Head of caudate nucleus (tissue), 42 donors: ENCODE measurements at places on chromosomes 11 and 22.

GRCh38 chr11:64558065-64558745 is 32.8 kb upstream of the SLC22A12 start:
- DNase-seq = no peak

DNA sequence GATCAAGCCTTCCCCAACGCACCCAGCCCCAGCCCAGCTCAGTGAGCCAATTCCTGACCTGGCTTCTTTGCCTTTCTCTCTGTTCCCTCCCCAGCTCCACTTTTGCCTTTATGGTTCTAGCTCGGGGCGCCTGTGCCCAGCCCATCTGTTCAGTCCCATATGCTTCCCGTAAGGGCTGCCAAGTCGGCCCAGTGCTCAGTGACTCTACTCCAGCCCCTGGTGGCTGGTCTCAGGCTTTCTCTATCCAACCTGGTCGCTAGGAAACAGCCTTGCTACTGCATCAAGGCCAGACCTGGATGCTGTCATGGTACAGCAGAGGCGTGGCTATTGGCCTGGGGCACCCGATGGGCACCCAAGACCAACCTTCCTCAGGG is 178.0 kb downstream of the DSCAML1 start:
- peak; percentile 52 for DNase-seq

DNA sequence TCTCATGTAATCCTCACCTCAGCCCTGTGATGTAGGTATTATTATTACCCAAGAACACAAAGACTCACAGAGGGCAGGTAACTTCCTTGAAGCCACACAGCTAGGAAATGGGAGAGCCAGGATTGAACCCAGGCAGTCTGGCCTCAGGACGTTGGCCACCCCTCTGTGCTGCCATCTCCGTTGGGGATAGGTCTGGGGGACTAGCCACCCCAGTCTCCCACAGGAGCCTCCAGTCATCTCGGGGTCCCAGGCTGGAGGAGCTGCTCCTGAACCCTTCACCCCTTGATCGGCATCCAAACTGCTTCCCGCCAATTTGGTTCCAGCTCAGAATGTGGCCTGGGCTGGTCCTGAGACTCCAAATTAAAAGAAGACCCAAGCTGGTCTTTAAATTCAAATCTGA is 10.4 kb upstream of the TCF20 start:
- DNase-seq = no peak

DNA sequence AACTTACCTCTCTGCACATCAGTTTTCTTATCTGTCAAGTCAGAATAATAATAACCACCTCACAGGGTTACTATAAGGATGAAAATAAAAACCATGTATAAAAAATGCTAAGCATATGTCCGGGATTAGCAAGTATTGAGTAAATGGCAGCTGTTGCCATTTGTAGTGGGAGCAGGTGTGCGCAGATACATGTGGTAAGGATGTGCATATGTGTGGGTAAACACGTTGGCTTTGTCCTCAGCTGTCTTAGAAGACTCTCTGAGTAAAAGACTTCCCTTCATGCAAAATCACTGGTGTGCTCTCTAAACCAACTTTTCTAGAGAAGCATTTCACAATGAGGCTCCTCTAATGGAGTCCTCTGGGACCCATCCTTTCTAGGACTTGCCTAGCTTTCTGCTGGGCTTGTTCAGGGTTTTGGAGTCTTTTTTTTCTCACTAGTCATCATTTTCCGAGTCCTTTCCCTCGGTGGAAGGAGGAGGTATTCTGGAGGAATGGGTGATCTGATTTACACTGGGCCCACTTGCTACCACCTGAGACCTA is 62.4 kb downstream of the NELL1 start:
- no peak for DNase-seq

GRCh38 chr11:75313513-75314272 is 37.8 kb downstream of the ARRB1 start:
- DNase-seq = peak; percentile 46

DNA sequence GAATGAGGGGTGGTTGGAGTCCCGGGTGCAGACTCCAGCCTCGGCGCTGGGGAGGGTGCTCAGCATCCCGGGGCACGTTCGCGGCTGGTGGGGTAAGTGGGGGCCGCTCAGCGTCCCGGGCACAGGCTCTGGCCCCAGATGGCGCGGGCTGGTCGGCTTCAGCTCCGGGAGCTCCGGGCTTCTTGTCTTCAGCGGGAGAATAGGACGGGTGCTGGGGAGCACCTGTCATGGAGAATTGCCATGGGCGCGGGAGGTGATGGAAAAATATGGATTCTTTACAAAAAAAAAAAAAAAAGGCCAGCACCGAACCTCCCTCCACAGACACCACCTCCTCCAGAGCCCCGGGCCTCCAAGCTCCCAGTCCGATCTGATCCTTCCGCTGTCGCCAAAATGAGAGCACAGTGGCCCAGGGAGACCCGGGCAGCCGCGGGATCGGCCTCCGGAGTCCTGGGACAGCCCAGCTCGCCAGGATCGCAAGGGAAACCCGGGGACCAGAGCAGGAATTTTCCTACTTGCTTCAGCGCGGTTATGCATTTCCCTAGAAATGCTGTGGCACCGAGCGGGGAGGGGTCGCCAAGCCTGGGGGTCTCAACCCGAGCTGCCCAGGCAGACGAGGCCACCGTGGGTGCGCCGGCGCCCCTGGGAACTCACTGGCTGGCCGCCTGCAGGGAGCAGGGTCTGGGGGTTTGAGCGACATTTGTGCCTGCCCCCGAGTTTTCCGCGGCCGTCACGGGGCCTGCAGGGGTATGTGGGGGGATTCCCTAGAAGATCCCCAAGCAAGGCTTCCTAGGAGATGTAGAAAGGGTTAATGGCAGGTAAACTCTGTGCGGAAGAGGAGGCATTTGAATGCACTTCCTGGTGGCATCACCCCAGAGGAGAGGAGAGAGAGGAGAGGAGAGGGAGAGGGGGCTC is 1336.9 kb downstream of the BRD1 start:
- peak; percentile 29 for DNase-seq

- DNase-seq = peak; percentile 52
Observed at GRCh38 chr22:31929167-31929930, 15.0 kb upstream of the YWHAH start.

- DNase-seq = no peak
Observed at GRCh38 chr11:11045156-11045930, 187.5 kb upstream of the ZBED5 start.

DNA sequence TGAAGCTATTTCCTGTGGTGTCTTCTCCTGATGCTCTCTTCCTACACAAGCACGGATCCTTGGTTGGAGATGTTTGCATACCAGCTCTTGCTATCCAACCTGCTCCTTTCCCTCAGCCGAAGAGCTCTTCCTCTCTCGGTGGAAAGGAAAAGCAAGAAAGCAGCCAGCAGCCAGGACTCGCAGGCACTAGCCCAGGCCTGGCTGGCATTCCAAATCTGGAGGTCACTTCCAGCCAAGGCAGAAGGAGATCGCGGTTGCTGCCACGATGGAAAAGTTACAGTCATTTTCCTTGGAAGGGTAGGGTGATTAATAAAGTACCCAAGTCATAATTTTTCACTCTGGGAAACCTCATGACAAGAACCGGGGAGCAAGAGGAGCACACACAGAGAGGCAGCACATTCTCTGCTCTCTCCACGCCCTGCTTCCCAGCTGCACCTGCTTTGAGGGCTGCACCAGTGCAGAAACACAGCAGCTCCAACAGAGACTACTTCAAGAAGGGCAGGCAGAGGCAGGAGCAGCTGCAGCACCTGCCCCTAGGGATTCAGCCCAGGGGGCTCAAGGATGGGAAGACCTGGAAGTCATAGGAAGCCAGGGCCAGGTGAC is 399.3 kb downstream of the CADM1 start:
- no peak for DNase-seq

GRCh38 chr22:19431649-19432132 is at the start of gene HIRA:
Gene HIRA (minus strand): TSS chr22:19431733. CDS start chr22:19431476, 257 bp downstream.
- DNase-seq = peak; percentile 85

GRCh38 chr11:87775036-87775435 is 400.2 kb downstream of the RAB38 start:
- no peak for DNase-seq

DNA sequence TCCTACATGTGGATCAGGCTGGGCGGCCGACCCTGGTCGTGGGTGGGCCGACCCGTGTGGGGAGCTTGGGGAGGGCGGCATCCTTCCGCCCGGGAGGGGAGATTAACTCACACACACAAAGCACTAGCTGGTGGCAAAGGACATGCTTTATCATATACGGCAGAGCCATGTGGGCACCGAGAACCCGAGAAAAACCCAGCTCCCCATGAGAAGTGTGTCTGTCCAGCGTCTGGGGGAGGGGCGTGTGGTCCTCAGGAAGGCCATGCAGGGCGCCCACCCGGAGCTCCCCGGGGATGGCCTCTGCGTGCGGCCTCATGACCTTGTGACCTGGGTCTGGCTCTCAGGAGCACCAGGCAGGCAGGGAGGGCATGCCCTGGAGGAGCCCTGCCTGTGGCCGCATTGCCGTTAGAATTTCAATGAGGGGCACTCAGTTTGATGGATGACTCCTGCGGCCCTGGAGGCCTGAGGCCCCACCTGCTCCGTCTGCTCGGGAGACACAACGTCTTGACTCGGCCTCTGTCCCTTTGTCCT is 39.4 kb upstream of the TOLLIP start:
- no peak for DNase-seq

DNA sequence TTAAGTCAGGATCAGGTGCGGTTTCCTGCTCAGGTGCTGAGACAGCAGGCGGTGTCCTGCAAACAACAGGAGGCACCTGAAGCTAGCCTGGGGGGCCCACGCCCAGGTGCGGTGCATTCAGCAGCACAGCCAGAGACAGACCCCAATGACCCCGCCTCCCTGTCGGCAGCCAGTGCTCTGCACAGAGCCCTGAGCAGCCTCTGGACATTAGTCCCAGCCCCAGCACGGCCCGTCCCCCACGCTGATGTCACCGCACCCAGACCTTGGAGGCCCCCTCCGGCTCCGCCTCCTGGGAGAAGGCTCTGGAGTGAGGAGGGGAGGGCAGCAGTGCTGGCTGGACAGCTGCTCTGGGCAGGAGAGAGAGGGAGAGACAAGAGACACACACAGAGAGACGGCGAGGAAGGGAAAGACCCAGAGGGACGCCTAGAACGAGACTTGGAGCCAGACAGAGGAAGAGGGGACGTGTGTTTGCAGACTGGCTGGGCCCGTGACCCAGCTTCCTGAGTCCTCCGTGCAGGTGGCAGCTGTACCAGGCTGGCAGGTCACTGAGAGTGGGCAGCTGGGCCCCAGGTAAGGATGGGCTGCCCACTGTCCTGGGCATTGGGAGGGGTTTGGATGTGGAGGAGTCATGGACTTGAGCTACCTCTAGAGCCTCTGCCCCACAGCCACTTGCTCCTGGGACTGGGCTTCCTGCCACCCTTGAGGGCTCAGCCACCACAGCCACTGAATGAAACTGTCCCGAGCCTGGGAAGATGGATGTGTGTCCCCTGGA is at the start of gene MYO7A:
Gene MYO7A (plus strand): TSS at position 327 of the 772 bp plus-strand sequence. CDS start 2,389 bp downstream, outside the sequence.
- DNase-seq = peak; percentile 78

DNA sequence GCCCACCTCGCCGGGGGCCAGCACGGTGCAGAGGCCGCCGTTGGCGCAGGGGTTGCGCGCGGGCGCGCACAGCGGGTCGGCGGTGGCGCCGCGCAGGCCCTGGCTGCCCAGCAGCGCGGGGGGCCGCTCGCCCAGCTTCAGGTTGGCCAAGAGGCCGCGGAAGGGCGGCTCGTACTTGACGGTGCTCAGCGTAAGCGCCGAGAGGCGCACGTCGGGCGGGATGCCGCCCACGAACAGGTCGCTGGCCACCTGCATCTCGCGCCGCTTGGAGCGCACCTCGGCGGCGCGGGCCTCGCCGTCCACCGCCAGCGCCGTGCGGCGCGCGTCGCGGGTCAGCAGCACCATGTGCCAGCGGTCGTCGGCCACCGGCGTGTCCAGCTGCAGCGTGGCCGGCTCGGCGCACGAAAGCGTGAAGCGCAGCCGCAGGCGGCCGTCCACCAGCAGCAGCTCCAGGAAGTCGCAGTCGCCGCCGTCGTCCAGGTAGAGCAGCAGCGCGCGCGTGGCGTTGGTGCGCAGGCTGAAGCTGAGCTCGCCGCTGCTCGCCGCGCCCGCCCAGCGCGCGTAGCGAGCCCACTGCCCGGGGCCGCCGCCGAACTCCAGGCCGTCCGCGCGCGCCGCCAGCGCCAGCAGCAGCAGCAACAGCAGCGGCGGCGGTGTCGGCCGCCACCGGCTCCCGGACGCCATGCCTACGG is 9.8 kb downstream of the NRXN2 start:
- no peak for DNase-seq

DNA sequence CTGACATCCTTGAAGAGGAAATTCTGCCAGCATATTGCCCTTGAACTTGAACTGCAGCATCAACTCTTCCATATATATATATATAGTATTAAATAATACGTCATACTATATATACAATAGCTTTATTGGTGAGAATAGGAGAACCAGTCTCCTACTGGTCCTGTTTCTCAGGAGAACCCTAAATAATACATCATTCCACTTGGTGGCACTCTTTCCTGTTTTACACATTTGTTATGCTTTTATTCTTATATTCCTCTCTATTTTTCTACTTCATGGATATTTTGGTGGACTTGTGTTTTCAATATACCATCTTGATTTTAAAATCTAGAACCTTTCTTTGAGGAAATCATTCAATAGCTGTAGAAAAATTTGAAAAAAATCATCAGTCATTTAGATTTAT is 193.3 kb downstream of the TRPC6 start:
- no peak for DNase-seq
